Daoy (cell line): ENCODE measurements at places on chromosomes 3 and 15. TPM values are rescaled to one million over a fixed set of nuclear protein-coding genes. Genes with fewer than 3 reads are reported as not detected.

- no peak for DNase-seq
Observed at GRCh38 chr3:187999821-188000220, 154.1 kb upstream of the LPP start.

GRCh38 chr3:74009961-74010844 lies 385.5 kb upstream of the PDZRN3 start:
- DNase-seq, result peak; percentile 2

GRCh38 chr3:87848003-87848402 lies 210.8 kb downstream of the CGGBP1 start:
- DNase-seq, result no peak

DNA sequence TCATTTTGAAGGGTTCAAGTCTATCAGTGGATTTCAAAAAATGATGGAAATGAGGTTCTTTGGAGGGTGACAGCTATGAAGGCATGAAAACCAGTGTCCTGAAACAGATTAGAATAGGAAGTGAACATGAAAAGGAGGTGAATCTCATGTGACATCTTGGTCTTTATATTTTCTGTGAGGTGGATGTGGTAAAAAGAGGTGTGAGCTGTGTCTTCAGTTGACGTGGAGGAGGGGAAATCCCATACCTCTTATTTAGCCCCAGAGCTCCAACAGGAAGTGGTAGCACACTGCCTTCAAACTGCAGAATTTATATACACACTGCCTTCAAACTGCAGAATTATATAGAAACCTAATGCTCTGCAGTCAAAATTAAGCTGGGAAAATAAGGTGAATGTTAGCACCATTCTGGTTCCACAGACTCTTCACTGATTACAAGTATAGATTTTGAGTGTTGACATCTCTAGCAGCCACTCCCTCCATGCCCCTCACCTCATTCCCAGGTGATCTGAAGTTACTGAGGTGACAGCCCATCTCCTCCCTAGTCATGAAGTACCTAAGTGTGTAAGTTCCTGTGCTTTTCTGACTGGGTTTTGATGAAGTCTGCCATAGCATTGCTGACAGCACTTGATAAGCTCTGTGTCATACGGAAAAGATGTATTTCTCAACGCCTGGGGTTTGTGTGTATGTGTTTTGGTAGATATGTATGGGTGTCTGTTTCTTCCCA lies 2.7 kb downstream of the RAB8B start:
- DNase-seq, result peak; percentile 23

DNA sequence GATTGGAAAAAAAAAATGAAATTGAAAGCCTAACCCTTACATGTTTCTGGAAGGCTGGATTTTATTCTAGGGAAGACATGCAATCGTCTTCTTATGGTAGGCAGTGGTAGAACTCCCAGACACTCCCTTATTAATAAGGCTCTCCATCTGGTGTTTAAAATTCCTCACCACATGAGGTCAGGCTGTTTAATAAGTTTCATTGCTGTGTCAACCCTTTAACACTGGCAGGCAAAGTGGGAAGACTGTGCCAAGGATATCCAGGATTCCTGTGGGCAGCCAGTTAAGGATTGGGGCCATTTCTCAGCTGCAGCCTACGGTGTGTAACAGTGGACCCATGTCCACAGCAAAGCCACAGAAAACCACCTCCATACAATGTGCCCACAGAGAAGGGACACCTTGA lies 225.5 kb upstream of the CHRM5 start:
- DNase-seq, result peak; percentile 22

Gene CHRNA5
- 25.0 and 35.1 TPM in 2 replicates for total RNA-seq

Gene ANKDD1A
- 1.5 and 1.8 TPM in 2 replicates for total RNA-seq

Gene GOLGB1
- total RNA-seq, result 20.7 and 21.1 TPM in 2 replicates

Gene COL6A6
- total RNA-seq, result 0.21 and 0.63 TPM in 2 replicates
